A549 treated with Hydrocortisone at 1 μM for 4 hours (cell line): ENCODE measurements at places on chromosomes 5 and 9. TPM values are rescaled to one million over a fixed set of nuclear protein-coding genes. Genes with fewer than 3 reads are reported as not detected.

The WDR36 gene
- total RNA-seq: 11.4 to 19.0 TPM (median 14.8 TPM) in 5 replicates

The KIF4B gene
- total RNA-seq: 0.02 to 0.06 TPM (median 0.03 TPM) in 4 of 5 replicates, not detected in the other

The TMEM174 gene
- total RNA-seq: not detected in 5 replicates

The MPDZ gene
- total RNA-seq: 8.9 to 15.1 TPM (median 10.3 TPM) in 5 replicates

The GAPT gene
- not detected in 5 replicates for total RNA-seq

The PCDHB7 gene
- total RNA-seq: not detected in 5 replicates

The DNAJC21 gene
- total RNA-seq: 21.5 to 31.8 TPM (median 24.2 TPM) in 5 replicates

The SLC6A19 gene
- 0.33 to 0.40 TPM (median 0.37 TPM) in 5 replicates for total RNA-seq

The PCDHA4 gene
- total RNA-seq: 1.1 to 1.9 TPM (median 1.9 TPM) in 5 replicates

The HAVCR2 gene
- 0.16 to 0.57 TPM (median 0.28 TPM) in 5 replicates for total RNA-seq

The SV2C gene
- total RNA-seq: not detected in 5 replicates

The HEXB gene
- total RNA-seq: 109 to 120 TPM (median 110 TPM) in 5 replicates

The OR1B1 gene
- total RNA-seq: not detected in 5 replicates

The ELOVL7 gene
- total RNA-seq: 8.4 to 14.7 TPM (median 10.7 TPM) in 5 replicates

The ZNG1A gene
- total RNA-seq: 25.7 to 29.3 TPM (median 27.3 TPM) in 5 replicates

The FBN2 gene
- total RNA-seq: 12.6 to 23.1 TPM (median 18.3 TPM) in 5 replicates

The HSD17B3 gene
- total RNA-seq: 0.20 TPM in 2 of 5 replicates, not detected in the others

The KCNN2 gene
- total RNA-seq: 0.06 to 0.16 TPM (median 0.07 TPM) in 4 of 5 replicates, not detected in the other

The CAVIN4 gene
- total RNA-seq: 0.29 to 0.53 TPM (median 0.46 TPM) in 5 replicates

The KYAT1 gene
- 10.0 to 13.9 TPM (median 13.5 TPM) in 5 replicates for total RNA-seq

The CCNJL gene
- 9.9 to 14.0 TPM (median 10.9 TPM) in 5 replicates for total RNA-seq

The EGFLAM gene
- total RNA-seq: 0.09 to 0.37 TPM (median 0.32 TPM) in 5 replicates

The EIF4EBP3 gene
- 0.39 to 3.0 TPM (median 1.8 TPM) in 5 replicates for total RNA-seq

The CD180 gene
- total RNA-seq: 0.01 TPM in 1 of 5 replicates, not detected in the others

The PFN3 gene
- total RNA-seq: not detected in 5 replicates

The NEURL1B gene
- 7.0 to 10.4 TPM (median 9.4 TPM) in 5 replicates for total RNA-seq

The ANKRD34B gene
- total RNA-seq: 0.03 to 0.17 TPM (median 0.06 TPM) in 3 of 5 replicates, not detected in the others

The IFNA17 gene
- total RNA-seq: not detected in 5 replicates

The RNF44 gene
- 29.9 to 37.2 TPM (median 32.5 TPM) in 5 replicates for total RNA-seq

The WDR38 gene
- total RNA-seq: 0.13 to 0.21 TPM (median 0.20 TPM) in 5 replicates

The BTNL3 gene
- total RNA-seq: not detected in 5 replicates

The POU5F2 gene
- total RNA-seq: 0.01 TPM in 1 of 5 replicates, not detected in the others

The MYORG gene
- 4.3 to 7.3 TPM (median 6.4 TPM) in 5 replicates for total RNA-seq

The ZNF608 gene
- total RNA-seq: 0.77 to 1.6 TPM (median 1.1 TPM) in 5 replicates

The SAXO1 gene
- total RNA-seq: not detected in 5 replicates

The KIF24 gene
- 3.0 to 3.5 TPM (median 3.3 TPM) in 5 replicates for total RNA-seq

The SLC36A2 gene
- total RNA-seq: not detected in 5 replicates

The CDH9 gene
- not detected in 5 replicates for total RNA-seq

The TCF7 gene
- total RNA-seq: 9.7 to 11.2 TPM (median 11.1 TPM) in 5 replicates

The MYOZ3 gene
- total RNA-seq: 0.07 to 0.14 TPM in 2 of 5 replicates, not detected in the others

The PTGR1 gene
- total RNA-seq: 310 to 351 TPM (median 322 TPM) in 5 replicates

The MLANA gene
- total RNA-seq: not detected in 5 replicates

The DAB2 gene
- 6.3 to 9.5 TPM (median 7.5 TPM) in 5 replicates for total RNA-seq

The SPINK13 gene
- total RNA-seq: 0.18 to 0.30 TPM in 2 of 5 replicates, not detected in the others

The OGN gene
- total RNA-seq: not detected in 5 replicates

The SPATA31C1 gene
- not detected in 5 replicates for total RNA-seq

The CSF2 gene
- total RNA-seq: 0.14 to 0.38 TPM (median 0.21 TPM) in 4 of 5 replicates, not detected in the other
